Omental fat pad (tissue), 4 donors: ENCODE measurements at places on chromosomes 6 and 20.

GRCh38 chr6:111758608-111759329 lies 114.5 kb downstream of the FYN start:
- no peak for DNase-seq

GRCh38 chr6:32889533-32889932 lies 35.5 kb downstream of the PSMB9 start:
- no peak for DNase-seq

DNA sequence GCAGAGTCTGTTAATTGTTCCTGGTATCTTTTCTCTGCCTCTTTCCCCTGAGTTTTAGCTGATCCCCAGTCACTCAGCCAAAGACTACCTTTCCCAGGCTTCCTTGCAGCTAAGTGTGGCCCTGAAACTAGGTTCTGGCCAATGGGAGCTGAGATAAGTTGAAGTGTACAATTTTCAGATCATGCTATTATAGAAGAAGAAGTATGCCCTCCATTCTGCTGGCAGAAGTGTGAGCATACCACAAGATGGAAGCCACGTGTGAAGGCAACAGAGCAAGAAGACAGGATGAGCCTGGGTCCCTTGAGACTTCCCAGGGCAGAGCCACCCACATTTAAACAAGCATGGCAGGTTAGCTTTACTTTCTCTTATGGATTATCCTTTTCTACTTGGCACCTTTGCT lies 273.2 kb downstream of the HIVEP2 start:
- no peak for DNase-seq

DNA sequence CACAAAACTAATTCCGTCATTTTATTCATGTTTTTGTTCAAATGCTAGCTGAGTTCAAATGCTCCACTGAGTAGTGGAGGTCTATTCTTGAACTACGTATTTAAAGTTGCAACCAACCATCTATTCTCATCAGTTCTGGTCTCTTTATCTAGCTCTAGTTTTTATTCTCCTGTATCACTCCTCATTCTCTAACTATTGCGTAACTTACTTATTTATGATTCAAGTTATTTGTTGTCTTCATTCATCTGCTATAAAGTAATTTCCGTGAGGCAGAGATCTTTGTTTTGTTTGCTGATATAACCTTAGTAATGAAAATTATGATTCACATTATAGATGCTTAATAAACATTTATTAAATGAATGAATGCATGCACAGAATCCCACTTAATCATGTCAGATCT lies 221.6 kb upstream of the ASCC3 start:
- no peak for DNase-seq

- no peak for DNase-seq
Measured at GRCh38 chr6:156707818-156708217, 69.4 kb upstream of the ARID1B start.

DNA sequence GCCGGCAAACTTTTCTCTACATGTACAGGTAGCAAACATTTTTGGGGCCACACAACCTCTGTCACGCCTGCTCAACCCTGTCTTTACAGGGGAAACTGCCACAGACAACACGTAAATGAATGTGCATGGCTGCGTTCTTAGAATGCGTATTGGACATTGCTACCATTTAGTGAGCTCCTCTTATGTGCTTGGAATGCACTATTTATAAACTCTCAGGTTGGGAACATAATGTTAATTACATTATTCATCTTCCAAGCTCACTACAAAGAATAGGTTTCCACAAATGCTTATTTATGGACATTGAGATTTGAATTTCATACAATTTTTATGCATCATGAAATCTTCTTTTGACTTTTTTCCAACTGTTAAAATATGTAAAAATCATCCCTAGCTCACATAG lies 92.0 kb upstream of the RPS6KA2 start:
- DNase-seq: no peak

- DNase-seq: no peak
Measured at GRCh38 chr6:149854532-149854931, 9.6 kb downstream of the LRP11 start.

DNA sequence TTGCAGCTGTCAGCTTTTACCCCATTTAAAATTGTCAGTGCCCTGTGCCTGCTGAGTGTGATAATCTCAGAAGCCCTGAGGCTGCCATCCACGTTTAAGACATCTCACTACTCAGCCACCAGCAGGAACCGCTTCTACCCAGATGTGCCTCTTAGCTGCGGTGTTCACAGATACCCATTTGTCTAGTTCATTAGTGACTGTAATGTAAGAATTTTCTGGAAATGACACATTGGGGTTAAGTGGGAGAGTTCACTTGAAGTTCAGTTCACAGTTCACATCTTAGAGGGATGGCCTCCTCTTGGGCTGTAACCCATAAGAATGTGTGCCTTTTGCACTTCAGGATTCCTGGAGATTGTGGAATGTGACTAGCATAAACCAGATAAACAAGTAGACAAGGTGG lies 477.7 kb downstream of the BTBD3 start:
- DNase-seq: no peak

DNA sequence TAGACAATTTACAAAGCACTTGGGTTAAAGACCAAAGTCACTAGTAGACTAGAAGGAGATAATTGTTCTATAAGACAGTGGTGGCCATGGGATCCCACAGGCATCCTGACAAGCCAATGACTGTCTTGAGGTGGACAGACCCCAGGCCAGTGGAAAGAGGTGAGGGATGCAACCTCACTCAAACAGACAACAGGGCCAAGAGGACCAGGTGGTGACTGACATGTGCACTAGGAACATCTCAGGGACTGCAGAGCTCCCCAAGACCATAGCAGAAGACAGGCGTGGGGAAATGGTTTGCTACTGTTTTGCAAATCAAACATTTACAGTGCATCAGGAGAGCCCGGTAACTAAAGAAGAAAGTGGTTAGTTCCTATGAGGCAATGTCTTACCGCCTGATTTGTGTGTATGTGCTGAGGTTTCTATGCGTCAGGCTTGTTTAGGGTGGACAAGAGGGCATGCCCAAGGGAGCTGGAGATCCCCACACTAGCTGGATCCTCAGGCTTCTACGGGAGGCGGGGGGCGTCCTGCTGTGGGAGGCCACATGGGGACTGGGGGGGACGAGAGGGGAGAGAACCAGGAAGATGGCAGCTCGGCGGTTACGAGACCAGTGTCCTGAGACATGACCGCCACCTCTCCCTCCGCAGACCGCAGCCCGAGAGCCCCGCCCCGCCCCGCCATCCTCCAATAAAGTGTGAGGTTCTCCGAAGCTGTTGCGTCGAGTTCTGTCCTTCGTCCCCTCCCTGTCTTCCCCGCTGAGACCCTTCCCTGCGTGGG lies 623 bp upstream of the MRPS26 start:
- peak; percentile 55 for DNase-seq

- no peak for DNase-seq
Measured at GRCh38 chr20:32675223-32675975, 1.7 kb upstream of the C20orf203 start.

- no peak for DNase-seq
Measured at GRCh38 chr6:38502423-38502822, 137.3 kb downstream of the BTBD9 start.

DNA sequence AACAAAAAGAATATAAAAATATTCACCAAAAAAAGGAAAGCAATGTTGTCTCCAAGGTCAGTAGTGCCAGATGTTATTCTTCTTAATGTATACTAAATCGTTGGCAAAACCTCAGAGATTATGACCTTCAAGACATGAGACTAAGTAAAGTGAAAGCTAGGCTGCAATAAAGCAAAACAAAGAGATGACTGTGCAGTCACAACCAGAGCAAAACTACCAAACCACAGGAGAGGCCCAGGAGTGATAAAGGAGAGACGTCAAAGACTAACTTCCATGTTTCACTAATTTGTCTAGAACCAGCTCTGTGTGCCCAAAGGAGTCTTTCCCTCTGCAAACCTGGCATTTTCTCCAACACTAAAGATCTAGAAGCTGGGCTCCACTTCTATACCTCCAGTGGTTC lies 155.9 kb upstream of the POU3F2 start:
- DNase-seq: no peak

GRCh38 chr6:13711324-13711732 lies 307 bp downstream of the RANBP9 start:
- no peak for DNase-seq

DNA sequence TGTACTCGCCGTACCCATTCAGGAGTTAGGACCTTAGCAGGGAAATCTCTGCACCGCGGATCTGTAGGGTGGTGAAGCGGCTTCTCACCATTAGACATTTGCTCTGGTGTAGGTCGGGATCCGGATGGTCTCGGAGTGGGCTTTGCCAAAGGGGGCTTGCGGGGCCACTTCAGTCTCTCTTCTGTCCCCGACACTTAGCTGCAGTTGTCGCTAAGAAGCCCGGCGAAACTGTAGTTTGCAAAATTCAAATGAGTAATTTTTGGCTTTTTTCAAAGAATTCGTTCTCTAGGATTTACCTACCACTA lies 433 bp downstream of the QRSL1 start:
- no peak for DNase-seq

- DNase-seq: no peak
Measured at GRCh38 chr20:63735859-63736718, at the start of gene LIME1. TSS of gene LIME1 (plus strand) at chr20:63736664. CDS start at chr20:63737550, 886 bp downstream.

DNA sequence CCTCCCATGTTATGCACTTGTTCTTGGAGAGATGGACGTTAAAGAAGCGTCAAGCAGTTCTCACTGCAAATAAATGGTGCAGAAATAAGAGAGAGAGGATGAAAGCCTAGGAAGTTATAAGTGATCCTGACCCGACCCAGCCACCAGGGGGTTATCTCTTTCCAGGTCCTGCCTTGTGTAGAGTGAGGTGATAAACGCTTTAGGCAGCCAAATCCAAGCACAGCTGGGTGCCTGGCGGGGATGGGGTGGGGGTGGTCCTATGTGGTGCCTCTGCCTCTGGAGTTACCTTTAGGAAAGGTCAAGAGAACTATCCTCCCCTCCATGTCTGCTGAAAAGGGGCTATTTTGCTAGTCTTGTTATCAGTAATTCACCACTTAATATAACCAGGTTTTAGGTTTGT lies 9.2 kb upstream of the TFAP2A start:
- no peak for DNase-seq

- DNase-seq: no peak
Measured at GRCh38 chr6:8219352-8219943, 117.1 kb upstream of the EEF1E1 start.

GRCh38 chr6:15249371-15250019 lies 3.6 kb downstream of the JARID2 start:
- no peak for DNase-seq

DNA sequence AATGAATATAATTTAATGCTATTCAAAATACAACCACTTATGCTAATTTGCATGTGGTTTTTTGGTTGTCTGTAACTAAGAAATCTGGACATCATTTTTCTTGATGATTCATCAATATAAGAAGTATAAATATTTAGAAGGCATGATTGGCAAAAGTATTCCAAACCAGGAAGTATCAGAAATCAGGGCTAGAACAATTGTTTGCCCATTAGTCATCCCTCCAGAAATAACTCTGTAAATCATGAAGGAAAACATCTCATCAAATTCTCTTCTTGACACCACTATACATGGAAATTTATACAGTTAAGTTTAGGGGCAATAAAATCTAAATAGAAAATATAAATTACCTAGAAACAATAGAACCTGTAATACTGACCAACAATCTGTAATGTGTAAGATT lies 554.7 kb upstream of the HS3ST5 start:
- no peak for DNase-seq

- no peak for DNase-seq
Measured at GRCh38 chr6:85771455-85771854, 128.8 kb upstream of the SYNCRIP start.

DNA sequence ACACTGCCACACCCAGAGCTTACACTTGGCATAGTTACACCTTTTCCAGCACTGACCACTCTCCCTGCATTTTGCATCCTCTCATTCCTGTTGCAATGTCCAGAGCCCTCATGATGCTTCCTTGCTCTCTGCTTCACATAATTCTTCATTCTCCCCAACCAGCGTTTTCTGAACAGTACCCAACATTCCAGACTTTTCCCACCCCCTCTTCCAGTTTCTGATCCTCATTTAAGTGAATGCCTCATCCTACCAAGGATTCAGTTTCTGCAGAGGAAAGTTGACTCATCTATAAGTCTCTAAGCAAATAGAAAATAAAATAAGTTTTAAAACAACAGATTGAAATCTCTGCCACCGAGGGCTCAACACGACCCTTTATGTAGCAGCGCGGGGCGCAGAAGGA lies 321.3 kb upstream of the TCF21 start:
- no peak for DNase-seq

DNA sequence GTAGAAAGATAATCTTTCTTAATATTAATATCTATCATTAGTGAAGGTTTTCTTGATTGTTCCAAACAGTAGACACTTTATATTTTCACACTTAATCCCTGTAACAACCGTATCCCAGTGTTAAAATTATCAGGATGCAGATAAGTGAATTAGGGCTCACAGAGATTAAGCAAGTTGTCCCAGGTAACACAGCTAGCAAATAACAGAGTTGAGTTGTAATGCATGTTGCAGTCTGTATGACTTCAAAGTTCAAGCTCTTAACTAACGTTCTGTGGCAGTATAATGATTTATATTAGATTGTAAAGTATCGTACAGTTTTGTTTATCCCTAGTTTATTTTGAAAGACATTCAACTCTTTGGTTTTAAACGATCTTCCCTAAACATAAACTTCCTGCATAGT lies 517.5 kb downstream of the TFAP2B start:
- no peak for DNase-seq

DNA sequence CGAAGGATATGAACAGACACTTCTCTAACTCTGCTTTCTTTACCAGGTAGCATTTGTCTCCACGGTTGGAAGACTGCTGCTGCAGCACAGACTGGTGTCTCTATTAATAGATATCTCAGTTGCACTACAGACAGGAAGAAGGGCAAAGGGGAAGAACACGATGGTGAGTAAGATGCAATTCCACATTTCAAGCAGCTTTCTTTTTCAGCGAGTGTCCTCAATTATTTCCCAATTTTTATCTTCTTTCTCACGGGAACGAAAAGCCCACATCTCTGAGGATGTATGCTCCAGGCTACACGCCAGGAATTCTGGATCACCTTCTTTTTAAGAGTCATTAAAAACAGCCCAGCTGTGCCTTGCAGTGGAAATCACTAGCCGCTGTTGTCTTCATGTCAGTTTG lies 311.6 kb upstream of the ECI2 start:
- DNase-seq: no peak

- DNase-seq: no peak
Measured at GRCh38 chr6:33170176-33171015, 21.9 kb downstream of the COL11A2 start.

DNA sequence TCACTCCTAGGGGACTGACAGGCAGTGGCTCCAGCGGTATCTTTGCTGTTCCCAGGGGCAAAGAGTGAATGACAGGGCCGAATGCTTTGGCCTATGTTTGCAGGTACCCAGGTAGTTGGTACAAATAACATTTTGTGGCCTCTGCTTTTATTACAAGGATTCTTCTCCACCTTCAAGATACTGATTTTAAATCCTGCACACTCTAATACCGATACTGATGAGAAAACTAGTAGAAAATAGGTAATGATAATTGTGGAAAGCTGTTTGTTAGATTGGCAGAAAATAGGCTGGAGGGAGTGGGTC lies 772 bp downstream of the HINT3 start:
- DNase-seq: no peak

GRCh38 chr20:942611-943010 lies 26.5 kb upstream of the ANGPT4 start:
- no peak for DNase-seq

GRCh38 chr6:75759207-75759606 lies 10.2 kb downstream of the MYO6 start:
- no peak for DNase-seq
